ENCODE measurements at places on chromosomes 5 and 9.

DNA sequence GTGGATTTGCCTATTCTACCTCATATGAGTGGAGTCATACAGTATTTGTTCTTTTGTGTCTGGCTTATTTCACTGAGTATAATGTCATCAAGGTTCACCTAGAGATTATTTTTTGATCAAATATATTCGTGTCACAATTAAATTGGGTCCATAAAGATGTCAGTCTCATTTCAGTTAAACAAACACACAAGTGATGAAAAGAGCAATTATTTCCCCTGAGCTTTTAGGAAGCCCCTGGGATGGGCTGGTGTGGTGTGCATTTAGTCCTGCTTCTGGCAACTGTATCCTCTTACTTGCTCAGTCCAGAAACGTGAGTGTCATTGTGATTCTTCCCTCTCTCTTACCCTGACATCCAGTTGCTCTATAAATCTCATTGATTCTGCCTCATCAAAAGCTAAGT is 52.8 kb upstream of the CARTPT start:
- no peak for DNase-seq

DNA sequence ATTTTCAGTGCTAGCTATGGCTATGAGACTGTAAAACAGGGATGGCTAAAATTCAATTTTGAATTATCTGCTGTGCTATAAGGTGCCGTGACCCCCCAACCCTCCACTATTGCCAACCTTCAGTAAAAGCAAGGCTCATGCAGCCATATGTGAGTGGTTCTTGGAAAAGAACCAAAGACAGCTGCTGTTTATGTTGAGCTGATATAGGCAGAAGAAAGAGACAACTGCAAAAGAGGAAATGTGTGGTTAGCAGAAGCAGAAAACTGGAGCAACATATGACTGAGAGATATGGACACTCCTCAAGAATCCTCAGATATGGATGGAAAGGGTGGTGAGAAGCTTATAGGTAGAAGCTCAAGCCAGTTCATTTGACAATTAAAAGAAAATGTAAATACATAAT is 200.3 kb downstream of the TLE1 start:
- no peak for DNase-seq

DNA sequence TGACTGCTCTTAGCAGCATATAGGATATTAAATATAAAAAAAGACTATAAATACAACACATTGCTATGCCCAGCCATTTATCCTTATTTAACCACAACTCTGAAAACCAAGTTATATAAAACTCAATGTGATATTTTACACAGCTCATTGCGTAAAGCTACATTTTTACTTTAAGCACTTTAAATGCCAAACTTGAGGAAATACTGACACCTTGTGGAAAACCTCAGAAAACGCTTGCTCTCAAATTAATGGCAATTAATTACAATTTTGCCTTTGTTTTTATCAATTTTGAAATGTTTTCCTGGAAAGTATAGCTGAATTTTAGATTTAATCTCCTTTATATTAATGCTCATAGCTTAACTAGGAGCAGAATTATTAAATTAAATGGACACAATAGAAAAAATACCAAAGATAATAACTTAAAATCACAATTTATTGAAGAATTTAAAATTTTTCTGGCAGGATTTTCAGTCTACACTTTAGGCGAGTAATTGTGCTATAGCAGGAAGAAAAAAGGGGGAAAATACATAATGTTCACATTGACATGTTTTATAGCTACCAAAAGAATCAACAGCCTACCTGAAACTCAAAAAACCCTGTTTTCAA is 25.2 kb upstream of the PLAC8L1 start:
- no peak for DNase-seq

GRCh38 chr5:159802661-159803060 is 113.6 kb upstream of the ADRA1B start:
- no peak for DNase-seq

- no peak for DNase-seq
Observed at GRCh38 chr9:12775679-12776512, 1.1 kb downstream of the LURAP1L start.

GRCh38 chr5:84265130-84265529 is 119.5 kb downstream of the EDIL3 start:
- DNase-seq: no peak

DNA sequence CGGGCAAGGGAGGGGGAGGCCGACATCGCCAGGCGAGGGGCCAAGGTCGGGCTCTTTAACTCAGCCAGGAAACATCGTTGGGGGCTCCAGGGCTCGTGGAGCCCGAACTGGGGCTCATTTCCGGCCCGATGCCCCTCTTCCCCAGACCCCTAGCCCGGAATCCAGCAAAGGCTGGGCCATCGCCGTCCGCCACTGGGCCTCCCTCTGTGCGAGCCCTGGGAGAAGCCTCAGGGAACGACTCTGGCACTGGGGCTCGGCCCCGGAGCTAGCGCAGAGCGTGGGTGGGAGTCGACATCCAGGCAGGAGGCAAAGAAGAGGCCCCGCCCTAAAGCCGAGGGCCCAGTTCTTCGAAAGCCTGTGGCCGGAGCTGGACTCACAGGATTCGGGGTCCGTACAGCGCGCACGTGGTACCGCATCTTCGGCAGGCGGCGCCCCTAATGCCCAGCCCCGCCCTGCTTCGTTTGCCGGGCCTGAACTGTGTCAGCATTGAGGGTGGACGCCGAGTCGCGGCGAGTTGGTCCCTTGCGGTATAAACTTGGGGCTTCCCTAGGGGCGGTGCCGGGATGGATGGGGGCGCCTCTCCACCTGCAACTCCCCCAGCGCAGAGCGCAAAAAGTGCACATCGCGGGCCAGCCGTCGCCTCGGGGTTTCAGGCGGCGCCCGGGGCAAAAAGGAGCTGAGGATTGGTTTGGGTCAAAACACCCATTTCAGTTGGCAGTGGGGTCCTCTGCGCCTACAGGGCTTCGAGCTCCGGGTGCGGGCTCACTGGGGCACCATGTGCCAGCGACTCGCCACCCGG is 3.6 kb upstream of the PAX5 start:
- no peak for DNase-seq

DNA sequence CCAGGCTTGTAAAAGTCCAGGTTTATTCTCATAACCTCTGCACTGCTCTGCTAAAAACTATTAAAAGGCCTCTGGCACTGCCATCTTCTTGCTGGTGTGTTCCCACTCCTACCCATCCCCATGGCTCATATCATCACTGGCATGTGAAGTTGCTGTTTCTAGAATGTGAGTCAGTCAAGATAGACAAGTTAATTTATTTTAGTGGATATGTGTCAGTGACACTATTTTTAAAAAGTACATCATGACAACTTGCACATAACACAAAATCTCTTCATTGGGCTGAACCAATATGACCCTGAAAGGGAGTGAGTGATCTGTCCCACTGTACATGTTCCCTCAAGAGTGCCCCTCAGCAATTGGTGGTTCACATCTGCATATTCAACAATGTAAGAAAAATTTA is 299.7 kb downstream of the NFIB start:
- DNase-seq: no peak

DNA sequence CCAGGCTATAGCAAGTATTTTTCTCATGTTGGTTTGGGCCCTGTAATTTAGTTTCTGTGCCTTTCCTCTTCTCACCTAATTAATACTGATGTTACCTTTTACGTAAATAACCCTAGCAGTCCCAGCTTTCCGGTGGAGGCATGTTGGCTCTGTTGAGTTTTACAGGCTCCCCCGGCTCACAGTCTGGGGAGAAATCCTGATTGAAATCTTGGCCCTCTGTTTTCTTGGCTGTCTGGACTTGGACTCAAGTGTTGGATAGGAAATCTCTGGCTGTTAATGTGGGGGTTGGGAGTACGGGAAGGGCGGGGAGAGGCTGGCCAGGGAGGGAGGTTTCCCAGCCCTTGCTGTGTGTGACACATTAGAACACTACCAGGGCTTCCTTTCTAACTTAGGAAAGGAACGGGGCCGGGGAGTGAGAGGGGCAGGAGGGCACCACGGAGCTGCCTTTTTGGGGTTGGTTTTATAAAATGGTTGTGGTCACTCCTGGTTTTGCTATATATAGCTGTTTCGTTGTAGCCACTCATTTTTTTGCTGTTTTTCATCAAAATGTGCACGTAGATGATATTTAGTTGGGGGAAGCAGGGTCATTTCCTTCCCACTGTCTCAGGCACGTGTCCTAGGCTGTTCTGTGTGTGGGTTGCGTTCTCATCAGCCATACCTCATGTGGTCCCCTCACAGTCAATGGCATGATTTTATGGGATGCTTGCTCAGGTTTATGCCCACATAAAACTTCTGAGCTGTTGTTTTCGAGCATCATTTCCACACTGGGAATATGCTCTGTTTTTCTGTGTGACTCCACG is 11.0 kb downstream of the TRIO start:
- DNase-seq: no peak

GRCh38 chr5:89313804-89314588 is 431.0 kb upstream of the MEF2C start:
- DNase-seq: no peak

GRCh38 chr5:169522851-169523250 is 60.7 kb upstream of the SPDL1 start:
- DNase-seq: no peak

- no peak for DNase-seq
Observed at GRCh38 chr9:78383130-78383529, 86.2 kb downstream of the PSAT1 start.

- no peak for DNase-seq
Observed at GRCh38 chr5:147949711-147950573, 43.6 kb upstream of the C5orf46 start.

DNA sequence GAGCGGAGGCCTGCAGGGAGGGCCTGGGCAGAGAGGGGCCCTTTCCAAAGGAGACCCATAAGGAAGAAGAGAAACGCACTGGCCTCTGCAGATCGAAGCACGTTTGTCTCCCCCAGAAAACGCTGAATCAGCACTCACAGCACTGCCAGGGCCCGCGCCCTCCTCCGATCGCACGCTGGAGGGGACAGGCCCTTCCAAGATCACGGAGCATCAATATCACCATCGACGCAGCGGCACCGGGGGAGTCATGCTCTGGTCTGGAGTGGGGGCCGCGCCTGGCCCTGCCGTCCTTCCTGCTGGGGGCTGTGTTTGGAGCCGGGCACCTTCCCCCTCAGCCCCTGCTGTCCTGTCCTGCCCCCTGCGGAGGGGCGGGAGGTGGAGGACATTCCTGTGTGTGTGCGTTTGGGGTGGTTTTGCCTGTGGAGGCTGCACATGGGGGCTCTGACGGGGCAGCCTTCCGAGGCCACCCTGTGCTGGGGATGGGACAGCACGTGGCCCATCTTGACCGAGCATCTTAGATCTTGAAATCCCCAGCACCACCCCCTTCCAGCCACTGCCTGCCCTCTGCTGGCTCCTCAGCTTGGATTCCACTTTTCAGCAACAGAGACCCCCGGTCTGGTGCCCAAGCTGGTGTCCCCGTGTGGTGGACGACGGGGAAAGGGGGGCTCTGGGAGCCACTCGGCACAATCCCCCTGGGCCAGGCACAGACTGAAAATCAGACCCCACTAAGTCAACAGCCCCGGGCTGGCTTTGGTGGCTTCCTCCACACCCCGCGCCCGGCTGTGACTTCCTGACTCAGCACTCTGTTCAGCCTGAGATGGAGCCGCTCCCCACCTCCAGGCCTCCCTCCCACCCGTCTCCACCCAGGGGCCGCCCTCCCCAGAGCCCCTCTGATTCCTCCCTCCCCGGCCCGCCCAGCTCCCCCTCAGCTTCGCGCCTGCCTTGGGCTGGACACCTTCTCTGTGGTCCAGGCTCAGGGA is 8.3 kb downstream of the TMEM250 start:
- DNase-seq: no peak

- DNase-seq: no peak
Observed at GRCh38 chr9:27157736-27158135, 48.7 kb downstream of the TEK start.

- no peak for DNase-seq
Observed at GRCh38 chr5:98663521-98663920, 109.9 kb upstream of the RGMB start.

DNA sequence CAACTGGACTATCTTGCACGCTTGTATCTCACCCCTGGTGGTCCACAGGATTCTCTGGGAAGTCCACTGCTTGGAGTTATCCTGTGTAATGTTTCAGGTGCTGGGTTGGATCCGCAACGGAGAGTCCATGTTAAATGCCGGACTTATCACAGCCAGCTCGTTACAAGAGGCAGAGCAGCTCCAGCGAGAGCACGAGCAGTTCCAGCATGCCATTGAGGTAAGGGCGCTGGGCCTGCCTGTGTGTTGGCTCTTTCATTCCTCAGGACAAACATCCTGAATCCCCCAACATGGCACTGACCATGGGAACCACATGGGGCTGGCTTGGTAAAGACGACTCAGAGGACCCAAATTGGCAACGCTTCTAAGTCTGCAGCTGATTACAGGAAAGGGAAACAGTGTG is 214.8 kb upstream of the OTULINL start:
- DNase-seq: no peak

DNA sequence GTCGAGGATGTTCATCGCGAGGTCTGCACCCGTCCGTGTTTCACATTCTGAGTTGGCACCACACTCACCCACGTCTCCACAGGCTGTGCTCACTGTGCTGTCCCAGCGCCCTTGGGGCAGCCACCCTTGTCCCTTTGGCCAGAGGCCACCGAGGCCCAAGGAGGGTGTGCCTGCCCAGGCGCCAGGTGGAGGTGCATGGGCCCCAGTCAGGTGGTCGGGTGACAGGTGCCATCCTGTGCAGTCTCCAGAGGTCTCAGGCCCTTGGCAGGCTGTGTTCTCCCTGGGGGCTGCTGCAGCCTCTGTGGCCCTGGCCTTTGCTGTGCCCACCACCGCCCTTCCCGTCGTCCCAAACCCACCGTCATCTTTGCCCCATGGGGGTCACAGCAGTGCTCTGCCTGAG is 12.4 kb downstream of the MAN1B1 start:
- DNase-seq: no peak

DNA sequence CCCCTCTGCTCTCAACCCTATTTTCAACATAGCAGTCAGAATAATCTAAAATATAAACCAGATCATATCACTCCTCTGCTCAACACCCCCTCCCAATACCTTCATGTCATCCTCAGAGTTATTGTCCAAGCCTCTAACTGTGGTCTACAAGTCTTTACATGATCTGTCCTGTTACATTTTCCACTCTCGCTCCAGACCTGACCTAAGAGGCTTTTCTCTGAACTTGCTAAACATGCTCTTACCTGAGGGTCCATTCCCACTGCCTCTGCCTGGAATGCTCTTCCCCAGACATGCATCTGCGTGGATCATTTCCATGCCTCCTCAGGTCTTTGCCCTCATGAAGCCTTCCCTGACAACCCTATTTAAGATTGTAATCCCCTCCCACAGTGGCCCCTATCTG is 12.0 kb downstream of the NIPSNAP3B start:
- DNase-seq: no peak

- no peak for DNase-seq
Observed at GRCh38 chr9:135093111-135093510, 5.6 kb downstream of the OLFM1 start.

GRCh38 chr9:83620841-83621636 is 1.9 kb upstream of the IDNK start:
- DNase-seq: no peak

- no peak for DNase-seq
Observed at GRCh38 chr5:177966009-177966838, 29.8 kb downstream of the PROP1 start.

All from stimulated activated CD8-positive, alpha-beta memory T cell treated with anti-CD3 and anti-CD28 coated beads, Interleukin-15, amount 100 ng/mL, for 24 hours (primary cell).